AML-193 (cell line): ENCODE measurements at places on chromosomes 12 and 14.

GRCh38 chr14:95255487-95255886 lies 64.2 kb downstream of the CLMN start:
- peak; percentile 37 for DNase-seq

- no peak for DNase-seq
Measured at GRCh38 chr14:89491711-89492381, 74.8 kb upstream of the FOXN3 start.

DNA sequence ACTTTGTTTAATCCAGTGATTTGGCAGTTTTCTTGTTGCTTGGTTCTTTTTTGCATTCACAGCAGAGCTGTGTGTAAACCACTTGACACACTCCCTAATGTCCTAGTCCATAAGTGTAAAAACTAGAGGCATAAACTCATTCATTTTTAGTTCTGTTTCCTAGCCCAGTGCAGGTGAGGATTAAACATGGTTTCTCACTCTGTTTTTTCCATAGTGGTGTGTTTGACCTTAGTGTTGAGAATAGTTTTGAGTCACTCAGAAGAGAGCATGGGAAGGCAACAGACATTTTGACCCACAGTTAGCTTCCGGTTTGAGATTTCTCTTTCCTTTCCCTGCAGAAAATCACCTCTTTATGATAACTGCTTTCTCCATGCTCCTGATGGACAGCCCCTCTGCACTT lies 24.2 kb upstream of the GALNT16 start:
- DNase-seq = no peak

DNA sequence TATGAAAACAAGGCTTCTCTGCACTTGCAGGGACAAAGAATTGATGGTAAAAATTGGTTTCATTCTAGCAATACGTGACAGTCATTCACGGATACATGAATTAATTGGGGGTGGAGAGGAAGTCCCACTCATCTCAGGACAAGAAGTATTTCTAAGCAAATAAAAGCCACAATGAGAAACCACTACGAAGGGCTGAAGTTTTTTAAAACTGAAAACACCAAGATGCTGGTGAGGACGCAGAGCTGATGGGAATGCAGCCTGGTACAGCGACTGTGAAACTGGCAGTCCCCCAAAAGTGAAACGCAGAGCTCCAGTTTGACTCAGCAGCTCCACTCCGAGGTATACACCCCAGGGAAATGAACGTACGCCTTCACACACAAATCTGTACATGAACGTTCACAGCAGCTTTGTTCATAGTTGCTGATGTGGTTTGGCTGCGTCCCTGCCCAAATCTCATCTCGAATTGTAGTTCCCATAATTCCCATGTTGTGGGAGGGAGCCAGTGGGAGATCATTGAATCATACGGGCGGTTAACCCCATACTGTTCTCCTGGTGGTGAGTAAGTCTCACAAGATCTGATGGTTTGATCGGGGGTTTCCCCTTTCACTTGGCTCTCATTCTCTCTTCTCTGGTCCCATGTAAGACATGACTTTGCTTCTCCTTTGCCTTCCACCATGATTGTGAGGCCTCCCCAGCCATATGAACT lies 89.0 kb downstream of the SCARB1 start:
- DNase-seq = peak; percentile 35

DNA sequence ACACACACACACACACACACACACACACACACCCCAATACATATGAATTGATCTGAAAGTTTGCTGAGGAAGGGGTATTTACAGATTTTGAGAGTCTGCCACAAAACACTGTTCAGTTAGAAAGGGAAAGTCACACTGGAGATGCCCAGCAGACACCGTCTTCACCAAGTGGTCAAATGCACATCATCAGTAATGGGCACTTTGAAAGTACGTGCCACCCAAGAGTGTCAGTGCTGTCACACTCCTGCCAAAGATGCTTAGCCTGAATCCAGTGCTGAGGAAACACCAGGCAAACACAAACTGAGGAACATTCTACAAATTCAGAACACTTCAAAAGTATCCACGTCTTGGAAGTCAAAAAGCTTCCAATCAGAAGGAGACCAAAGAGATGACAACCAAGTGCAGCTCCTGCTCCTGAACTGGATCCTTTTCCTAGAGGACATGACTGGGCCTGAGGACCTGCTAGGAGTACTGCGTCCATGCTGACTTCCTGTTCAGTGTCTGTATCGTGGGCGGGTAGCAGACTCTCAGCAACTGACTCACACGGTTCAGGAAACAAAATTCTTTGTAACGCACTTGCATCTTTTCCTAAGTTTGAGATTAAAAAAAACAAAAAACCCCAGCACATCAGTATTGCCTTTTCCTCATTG lies 18.6 kb downstream of the PSMC1 start:
- no peak for DNase-seq

GRCh38 chr14:22588526-22589095 lies 413 bp downstream of the DAD1 start:
- no peak for DNase-seq

- DNase-seq = no peak
Measured at GRCh38 chr12:67202011-67202677, 67.0 kb upstream of the CAND1 start.

DNA sequence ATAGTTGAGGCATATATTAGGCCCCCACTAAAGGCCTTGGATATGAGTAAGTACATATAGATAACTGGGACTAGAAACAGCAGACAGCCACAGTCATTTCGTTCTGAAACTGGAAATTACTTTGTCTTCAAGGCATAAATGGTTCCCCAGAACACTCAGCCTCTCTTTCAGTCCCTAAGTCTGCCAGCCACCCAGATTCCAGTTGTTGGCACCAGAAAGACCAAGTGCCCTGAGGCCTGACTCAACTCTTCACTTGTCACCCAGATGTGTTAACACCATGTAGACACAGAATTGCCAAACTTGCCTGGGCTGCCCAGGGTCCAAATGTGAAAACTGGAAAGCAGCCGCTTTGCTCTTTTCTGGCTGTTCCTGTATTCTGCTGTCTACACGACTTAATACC lies 3.0 kb upstream of the LGALS3 start:
- no peak for DNase-seq

DNA sequence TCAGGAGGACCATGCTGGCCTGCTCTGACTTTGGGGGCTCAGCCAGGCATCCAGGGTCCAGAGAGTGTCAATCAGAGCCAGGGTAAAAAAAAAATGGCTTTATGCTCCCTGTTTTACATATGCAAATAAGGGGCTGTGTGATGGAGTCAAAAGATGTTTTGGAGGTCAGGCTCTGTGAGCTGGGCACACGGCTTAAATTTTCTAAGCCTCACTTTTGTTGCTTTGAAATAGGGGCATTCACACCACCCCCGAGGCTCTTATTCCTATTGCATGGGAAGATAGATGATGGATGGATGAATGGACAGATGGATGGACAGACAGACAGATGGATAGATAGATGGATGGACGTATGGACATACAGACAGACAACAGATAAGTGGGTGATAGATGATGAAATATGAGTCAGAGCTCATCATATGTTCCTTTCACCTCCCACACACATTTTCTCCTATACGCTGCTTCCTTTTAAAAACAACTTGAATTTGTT lies 42.7 kb downstream of the RIN3 start:
- DNase-seq = no peak

DNA sequence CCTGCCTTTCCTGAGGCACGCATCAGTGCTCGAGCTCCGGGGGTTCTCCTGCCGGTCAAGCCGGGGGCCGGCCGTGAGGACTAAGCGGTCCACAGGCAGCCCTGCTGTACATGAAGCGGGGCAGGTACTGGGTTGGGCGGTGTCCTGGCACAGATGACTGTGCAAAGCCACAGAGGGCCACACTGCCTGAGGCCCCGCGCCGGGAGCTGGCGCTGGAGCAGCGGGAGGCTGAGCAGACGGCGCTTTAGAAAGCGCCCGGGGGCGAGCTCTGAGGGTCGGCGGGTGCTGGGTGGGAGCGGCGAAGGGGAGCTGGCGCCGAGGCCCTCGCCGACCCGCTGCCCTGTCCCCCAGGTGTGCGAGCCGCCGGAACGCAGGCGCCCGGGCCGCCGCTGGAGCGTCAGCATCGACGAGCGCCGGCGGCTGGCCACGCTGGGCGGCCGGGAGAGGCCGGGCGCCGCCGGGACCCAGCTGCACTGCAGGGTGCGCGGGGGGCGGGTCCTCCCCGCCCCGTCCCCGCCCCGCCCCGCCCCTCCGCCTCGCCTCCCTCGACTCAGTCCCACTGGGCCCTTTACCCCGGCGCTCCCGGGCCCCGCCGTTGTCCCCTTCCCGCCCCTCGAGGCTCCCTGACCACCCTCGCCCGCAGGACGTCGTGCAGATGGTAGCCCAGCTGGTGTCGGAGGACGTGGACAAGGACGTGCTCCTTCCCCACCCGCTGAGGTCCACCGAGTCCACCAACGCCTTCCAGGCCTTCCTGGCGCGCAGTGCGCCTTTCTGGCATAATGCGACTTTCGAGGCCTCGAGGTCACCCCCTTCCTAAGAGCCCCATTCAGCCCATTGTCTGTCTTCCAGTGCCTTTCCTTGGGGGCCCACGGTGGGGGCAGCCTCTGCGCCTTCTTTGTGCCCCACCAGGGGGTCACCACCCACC lies 8.3 kb upstream of the MTA1 start:
- no peak for DNase-seq

GRCh38 chr12:54653025-54653424 lies 4.9 kb upstream of the DCD start:
- no peak for DNase-seq

- DNase-seq = no peak
Measured at GRCh38 chr12:58487678-58488161, 432.6 kb downstream of the LRIG3 start.

- no peak for DNase-seq
Measured at GRCh38 chr14:38425324-38425976, 169.6 kb upstream of the CLEC14A start.

GRCh38 chr12:126492181-126492580 lies 1426.9 kb downstream of the AACS start:
- no peak for DNase-seq

DNA sequence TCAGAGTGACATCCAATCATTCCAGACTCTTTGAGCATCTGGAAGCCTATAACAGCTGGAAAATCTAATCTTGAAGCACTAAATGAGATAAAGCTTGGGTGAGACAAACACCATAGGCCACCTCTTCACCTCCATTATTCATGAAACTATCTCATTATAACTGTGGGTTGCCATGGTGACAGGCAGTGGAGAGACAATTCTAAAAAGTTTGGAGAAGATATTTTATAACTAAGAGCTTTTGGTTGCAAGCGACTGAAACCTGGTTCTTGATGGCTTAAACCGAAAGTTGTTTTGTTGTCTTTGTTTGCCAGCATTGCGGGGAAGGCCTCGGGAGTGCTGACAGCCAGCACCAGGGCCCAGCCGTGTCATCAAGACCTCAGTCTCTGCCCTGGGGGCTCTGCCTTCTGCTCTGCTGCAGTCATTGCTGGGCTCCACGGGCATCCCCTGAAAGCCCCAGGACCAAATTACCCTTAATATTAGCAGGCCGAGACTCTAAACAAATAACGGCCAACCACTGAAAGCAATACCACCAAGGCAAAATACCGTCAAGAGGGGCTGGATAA lies 353.6 kb upstream of the SFSWAP start:
- no peak for DNase-seq

- DNase-seq = no peak
Measured at GRCh38 chr12:90366286-90366685, 588.7 kb downstream of the CCER1 start.

GRCh38 chr14:60301685-60302084 lies 52.7 kb downstream of the PPM1A start:
- no peak for DNase-seq

DNA sequence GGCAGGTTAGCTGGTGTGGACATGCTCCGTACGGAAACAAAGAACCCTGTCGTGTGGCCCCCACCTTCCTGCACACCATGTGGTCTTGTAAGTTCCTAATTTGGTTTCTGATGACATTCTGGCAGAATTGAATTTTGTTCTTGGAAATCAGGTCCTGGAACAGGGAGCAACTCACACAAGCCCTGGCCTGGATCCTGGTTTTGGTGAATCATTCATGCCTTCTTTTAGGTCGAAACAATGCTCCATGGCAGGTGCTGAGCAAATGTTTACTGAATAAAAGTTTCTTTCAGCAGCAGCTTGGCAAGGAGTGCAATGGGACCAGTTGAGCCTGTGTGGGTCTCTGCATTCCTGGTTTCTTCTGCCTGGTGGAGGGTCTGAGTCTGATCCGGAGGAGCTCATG lies 978.4 kb downstream of the BCL11B start:
- DNase-seq = no peak

DNA sequence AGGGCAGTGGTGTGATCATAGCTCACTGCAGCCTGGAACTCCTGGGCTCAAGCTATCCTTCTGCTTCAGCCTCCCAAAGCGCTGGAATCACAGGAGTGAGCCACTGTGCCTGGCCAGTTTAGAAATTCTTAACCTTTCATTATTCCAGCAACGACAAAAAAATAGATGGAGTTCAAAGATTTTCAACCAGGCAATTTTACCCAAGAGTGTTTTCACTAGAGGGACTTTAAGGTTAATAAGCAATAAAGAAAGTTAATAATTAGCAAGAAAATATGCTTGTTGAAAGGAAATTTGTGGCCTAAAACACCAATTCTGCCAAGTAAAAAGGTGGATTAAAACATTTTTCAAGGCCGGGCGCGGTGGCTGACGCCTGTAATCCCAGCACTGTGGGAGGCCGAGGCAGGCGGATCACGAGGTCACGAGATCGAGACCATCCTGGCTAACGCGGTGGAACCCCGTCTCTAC lies 14.8 kb downstream of the CDKL1 start:
- no peak for DNase-seq

GRCh38 chr14:28653521-28653920 lies 113.1 kb upstream of the FOXG1 start:
- DNase-seq = no peak

DNA sequence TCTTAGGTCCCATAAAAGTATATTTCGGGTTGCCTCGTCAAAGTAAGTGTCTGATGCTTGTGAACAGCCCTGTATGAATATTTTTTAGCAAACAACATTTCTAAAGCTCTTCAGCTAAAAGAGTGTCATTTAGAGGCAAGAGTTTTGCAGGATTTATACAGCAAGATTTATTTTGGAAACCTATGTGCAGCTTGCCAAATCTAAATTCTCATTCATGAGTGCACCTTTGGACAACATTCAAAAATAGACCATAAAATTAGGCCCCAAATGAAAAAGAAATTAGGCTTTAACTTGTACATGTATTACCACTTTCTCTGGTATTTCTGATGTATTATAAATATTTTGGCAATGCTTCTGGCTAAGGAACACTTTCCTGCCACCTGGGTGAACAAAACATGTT lies 224.4 kb upstream of the PDZRN4 start:
- no peak for DNase-seq

- no peak for DNase-seq
Measured at GRCh38 chr12:15939111-15939510, 28.0 kb downstream of the DERA start.
